RPMI7951 (cell line): ENCODE measurements at places on chromosomes 3 and 15. TPM values are rescaled to one million over a fixed set of nuclear protein-coding genes. Genes with fewer than 3 reads are reported as not detected.
A peak's percentile ranks its signal among the peaks of the same experiment; 100 is the strongest.

Gene ST8SIA2
- 15.1 and 20.4 TPM in 2 replicates for total RNA-seq

Gene CAMK2N2
- total RNA-seq = 0.29 and 0.96 TPM in 2 replicates

DNA sequence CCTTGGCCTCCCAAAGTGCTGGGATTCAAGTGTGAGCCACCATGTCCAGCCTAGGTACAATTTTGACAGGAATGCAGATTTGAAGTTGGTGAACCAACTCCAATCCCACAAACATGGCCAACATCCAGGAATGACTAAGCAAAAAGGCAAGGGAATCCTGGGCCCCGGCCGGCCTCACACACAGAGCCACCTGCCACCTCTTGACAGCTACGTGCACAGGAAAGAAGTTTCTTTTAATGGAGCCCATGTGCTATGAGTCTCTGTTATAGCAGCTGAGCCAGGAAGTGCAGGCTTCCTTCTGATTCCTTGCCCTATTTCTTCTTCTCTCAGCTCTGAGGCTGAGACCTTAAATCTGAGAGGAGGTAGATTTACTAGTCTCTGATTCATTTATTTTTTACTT, 8.8 kb downstream of the TMEM40 start:
- peak; percentile 89 for DNase-seq

DNA sequence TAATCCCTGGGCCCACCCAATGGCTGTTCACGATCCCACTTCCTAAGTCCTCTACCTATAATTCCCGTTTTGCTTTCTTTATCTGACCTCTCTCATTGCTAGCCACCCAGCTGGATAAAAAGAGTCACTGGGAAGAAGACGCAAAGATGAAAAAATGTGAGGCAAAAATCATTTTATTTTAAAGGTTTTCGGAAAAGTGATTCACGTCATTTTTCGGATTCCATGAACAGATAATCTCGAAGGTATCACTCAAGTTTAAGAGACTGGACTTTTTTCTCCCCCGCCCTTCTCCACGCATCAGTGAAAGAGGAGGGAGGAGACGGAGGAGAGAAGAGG, 266.6 kb downstream of the CGGBP1 start:
- DNase-seq = no peak

DNA sequence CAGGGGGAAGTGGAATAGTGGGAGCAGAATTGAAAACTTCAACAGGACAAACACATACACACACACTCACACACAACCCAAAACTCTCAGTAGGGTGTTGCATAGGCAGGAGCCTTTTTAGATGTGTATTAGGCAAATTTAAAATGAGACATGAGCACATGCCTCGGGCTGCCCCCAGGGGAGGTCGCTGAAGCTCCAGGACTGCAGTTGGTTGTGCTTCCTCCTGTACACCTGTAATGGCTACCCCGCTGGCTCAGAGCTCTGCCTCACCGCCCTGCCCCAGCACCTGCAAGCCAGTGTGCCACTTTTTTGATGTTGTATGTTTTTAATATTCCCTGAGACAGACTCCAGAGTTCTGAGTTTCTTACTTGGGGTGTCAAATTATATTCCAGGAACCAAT, 303.4 kb upstream of the NR2E3 start:
- DNase-seq = no peak

DNA sequence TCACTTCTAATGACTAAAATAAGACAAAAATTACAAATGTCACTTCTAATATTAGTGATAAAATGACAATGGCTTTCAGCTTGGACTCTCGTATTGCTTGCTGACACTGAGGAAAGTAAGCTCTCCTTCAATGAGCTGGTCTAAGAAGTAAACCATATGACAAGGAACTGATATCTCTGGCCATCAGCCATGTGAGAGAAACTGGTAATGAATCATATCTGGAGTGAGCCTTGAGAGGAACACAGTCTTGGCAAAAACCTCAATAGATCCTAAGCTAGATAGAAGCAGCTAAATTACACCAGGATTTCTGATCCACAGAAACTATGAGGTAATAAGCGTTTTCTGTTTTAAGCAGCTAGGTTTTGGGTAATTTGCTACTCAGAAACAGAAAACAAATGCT, 1575.1 kb downstream of the OTOL1 start:
- no peak for DNase-seq

DNA sequence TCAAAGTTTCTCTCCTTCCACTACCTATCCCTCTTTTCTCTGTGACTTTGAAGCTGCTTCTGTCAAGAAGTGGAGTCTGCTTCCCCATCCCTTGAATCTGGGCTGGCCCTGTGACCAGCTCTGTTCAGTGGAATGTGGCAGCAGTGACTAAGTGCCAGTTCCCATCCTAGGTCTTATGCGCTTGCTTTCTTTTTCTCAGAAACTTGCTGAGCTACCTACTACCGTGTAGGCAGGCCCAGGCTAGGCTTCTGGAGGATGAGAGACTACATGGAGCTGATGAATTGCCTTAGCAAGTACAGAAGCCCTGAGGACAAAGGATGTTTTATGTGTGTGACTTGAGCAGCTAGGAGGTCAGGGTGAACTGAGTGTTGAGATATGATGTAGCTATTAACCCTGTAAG, 123.2 kb downstream of the PDCD6IP start:
- no peak for DNase-seq

- no peak for DNase-seq
Measured at GRCh38 chr3:189275852-189276251, 104.1 kb downstream of the TPRG1 start.
